GM19239 (cell line): ENCODE measurements at places on chromosomes 1 and 21.

DNA sequence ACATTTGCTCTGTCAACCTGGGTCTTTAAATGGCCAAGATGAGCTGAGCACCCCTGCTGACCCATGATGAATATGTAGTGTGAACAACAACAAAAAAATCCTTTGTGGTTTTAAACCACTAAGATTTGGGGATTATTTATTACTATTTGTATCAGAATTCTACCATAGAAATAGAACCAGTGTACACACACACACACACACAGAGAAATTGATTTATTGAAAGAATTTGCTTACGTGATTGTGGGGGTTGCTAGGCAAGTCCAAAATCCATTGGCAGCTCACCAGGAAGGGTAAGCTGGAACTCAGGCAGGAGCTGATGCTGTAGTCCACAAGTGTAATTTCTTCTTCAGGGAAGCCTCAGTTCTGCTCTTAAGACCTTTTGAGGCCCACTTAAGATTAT, 82.5 kb upstream of the MAP1LC3C start:
- no peak for DNase-seq

- DNase-seq = no peak
Measured at GRCh38 chr1:182698971-182699370, 14.6 kb upstream of the RGS8 start.

GRCh38 chr1:111199881-111200801, at the start of gene DENND2D:
Gene DENND2D, minus strand, starts transcription at chr1:111200646. Its CDS starts 187 bp downstream, at chr1:111200459.
- no peak for DNase-seq

GRCh38 chr1:94083681-94084080, 37.3 kb downstream of the ABCA4 start:
- DNase-seq = no peak

DNA sequence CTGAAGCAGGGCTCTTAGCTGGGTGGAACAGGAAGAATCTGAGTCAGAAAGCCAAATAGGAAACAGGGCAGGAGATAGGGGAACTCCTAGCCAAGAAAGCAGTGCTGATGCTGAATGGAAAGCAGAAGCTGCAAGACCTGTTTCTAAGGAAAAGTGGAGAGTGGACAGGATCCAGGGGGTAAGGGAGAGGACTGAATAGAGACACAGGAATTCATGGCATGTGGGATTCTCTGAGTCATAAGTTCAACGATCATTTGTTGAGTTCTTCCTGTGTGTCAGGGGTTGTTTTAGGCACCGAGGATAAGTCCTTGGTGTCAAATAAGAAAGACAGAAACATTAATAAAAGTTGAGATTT, 153.8 kb upstream of the FGGY start:
- no peak for DNase-seq

DNA sequence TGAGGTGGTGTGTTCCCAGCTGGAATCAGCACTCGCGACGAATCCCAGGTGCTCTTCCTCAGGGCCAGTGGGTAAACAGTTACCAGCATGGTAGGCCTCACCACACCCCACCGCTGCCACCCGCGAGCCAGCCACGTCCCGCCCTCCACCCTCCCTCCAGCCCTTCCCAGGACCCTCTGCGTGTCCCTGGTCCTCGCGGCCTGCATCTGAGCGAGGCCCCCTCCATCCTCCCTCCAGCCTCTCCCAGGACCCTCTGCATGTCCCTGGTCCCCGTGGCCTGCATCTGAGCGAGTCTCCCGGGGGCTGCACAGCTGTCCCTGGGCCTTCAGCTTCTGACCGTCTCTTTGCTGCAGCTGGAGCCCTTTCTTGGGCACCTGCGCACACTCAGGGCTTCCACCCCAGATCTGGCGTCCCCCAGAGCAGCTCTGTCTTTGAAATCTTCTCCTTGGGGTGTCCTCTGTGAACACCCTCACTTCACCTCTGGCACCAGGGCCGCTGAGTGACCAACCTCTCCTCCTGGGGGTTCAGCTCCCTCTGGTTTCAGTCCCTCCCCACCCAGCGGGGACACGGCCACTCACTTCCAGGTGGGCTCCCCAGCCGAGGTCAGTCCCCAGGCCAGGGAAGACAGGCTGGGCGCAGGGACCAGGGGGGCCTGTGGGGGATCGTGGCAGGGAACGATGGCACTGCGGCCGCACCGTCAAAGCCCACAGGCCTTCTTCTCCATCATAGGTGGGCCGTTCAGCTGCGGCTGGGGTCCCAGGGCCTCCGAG, 57.8 kb upstream of the COL6A2 start:
- no peak for DNase-seq

DNA sequence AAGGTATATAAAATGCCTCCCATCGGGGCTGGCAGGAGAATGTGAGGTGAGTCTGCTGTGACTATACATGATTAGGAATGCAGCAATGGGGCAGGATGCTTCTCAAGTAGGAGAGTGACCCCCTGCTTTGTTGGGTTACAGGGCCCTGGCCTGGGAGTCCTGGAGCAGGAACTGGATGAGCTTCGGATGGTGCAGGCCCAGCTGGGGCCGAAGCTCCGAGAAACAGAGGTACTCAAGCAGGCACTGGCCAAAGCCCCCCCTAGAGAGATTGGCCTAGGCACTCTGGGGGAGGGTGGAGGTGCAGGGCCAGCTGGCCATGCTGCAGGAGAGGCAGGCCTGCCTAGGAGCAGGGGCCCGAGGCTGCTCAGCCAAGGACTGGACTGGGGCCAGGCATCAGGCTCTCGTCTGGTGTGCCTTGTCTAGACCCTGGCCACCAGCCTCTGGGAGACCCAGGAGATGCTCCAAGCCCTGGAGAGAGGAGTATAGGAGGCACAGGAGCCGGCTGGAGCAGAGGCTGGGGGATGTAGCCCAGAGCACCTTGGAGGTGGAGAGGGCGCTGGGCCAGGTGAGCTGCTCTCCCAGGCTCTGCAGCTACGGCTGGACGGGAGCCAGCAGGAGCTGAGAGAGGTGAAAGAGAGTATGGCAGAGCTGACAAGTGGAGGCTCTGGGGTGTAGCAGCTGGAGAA, 32.8 kb upstream of the PKP1 start:
- DNase-seq = no peak

- peak; percentile 62 for DNase-seq
Measured at GRCh38 chr21:34887725-34888568, 161.2 kb downstream of the RUNX1 start.

- DNase-seq = no peak
Measured at GRCh38 chr1:3892748-3893147, 7.3 kb downstream of the C1orf174 start.

DNA sequence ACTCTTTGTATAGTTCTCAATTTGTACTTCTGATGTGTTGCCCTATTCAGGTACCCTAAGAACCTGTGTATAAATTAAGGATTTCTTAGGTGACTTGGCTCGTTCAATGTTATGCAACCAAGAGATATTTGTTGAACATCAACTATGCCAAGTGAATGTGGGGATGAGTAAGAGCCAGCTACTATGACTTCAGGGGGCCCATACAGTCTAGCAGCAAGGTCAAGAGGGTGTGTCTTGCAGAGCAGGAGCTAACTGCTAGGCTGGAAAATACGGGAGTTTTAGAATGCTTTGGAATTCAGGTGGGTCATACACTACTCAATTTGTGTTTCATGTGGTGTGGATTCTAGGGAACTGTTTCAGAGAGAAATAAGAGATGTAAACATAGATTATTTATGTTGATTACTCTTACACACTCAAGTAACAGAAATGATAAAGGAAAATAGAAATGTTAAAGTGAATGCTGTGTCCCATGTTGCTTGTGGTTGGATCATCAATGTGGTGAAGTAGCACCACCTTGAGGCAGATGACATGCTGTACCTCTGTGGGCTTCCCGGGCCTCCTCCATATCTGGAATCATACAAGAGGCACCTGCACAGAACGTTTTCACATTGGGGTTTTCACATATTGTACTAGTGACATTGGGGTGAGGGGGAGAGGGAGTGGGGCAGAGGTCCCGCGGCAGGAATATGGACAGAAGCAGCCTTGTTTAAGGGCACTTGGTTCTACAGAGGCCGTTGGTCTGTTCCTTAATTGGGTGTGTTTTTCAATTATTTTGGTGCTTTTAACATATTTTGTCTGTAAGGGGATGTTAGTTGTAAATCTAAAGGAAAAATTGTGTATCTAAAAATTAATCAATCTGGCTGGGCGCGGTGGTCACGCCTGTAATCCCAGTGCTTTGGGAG, 12.4 kb downstream of the ARPC5 start:
- DNase-seq = no peak

DNA sequence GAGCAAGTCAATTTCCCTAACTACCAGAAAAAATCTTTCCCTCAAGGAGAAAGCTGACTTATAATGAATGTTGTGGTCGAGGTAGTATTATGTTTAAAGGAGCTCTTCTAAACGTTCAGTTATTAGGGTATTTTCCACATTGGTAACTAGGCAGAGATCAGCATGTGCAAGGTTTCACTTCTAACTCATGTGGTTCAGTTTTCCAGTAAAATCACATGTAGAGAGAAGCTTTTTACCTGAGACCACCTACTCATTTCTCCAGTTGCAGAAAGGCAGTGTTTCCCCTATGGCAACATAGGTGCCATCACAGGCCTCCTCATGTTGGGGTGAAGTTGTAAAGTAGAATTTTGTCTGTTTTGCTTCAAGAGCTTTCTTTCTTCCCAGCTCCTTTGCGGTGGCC, 23.7 kb downstream of the IL23R start:
- no peak for DNase-seq

GRCh38 chr1:98336472-98337083, 324.9 kb upstream of the SNX7 start:
- DNase-seq = no peak

GRCh38 chr1:248913933-248914332, 7.9 kb downstream of the PGBD2 start:
- DNase-seq = no peak

DNA sequence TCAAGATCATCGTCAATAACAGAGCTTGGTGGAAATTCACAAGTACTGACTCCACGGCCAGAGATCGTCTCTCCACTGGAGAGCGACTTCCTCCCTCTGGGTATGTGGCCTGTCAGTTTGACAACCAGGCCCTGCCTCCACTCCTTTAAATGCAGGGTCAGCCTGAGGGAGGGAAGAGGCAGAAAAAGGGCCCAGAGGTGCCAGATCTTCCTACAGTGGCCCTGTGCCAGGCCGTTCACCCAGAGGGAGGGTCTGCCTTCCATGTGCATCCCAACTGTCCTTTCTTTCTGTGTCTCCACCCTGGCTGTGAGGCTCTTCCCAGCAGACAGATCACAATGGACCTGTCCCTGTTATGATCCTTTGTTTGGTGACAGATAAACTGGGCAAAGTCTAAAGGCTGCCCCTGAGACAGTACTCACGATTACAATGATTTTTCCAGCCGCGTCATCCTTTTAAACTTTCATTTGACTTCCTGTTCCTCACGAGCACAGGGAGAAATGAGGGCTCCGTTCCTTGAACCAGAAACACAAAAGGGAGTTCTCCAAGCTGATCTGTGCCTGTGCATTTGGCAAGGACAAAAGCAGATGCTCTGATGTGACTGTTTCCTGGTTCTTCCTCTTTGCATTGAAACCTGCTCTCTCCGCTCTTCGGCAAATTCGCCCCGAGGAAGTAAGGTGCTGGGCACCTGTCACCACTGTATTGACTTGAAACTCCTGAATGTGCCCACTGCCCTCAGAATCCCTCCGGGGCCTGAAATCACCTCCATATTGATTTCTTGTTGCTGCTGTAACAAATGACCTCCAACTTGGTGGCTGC, 126.7 kb downstream of the PGBD5 start:
- DNase-seq = no peak

GRCh38 chr1:176987016-176987415, 177.5 kb downstream of the ASTN1 start:
- no peak for DNase-seq

DNA sequence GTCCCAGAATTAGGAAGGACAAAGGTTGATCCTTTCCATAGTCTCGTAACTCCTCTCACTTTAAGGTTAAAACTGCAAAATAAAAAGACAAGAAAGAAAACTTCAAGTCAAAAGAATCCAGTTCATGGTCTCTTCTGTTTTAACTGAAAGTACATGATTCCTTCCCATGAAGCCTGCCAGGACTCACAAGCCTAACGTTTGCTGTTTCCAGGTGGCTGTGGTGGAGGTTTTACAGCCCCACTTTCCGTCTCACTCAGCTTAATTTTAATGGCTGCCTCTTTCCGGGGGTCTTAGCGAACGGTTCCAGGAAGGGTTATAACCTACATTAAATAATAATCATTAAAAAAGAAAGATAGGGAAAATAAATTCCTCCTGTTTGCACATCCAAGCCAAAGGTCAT, 136.8 kb upstream of the SPAG17 start:
- no peak for DNase-seq

- no peak for DNase-seq
Measured at GRCh38 chr1:76240316-76240715, 165.8 kb downstream of the ST6GALNAC3 start.

DNA sequence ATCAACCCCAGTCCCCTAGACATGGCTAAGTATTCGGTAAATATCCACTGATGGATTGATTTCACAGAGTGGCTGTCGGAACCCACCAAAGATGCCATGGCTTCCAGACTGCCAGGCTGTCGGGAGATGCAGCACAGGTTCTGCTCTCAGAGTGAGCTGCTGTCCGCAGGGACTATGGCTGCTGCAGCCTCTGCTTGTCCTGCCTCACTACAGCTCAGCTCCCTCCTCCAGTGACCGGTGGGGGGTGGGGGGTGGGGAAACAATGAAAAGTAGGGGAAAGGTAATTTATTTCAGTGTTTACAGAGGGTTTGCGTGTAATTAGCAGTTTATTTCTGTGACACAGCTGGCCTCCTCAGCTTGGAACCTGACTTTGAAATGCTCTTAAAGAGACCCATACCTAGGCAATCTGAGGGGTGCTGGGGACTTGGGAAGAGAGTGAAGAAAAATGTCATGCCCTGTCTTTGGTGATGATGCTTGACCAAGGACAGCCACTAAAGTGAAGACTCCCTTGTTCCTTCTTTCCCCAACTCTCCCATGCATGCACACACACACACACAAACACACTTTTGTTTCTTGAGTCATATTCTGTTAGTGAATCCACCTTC, 109.0 kb downstream of the CACNA1E start:
- DNase-seq = no peak

GRCh38 chr1:145707183-145707867, at the start of gene PDZK1:
Gene PDZK1, minus strand, starts transcription at chr1:145707368. Its CDS starts 19,347 bp downstream, at chr1:145688021.
- no peak for DNase-seq

GRCh38 chr1:91827459-91828321, 58.3 kb downstream of the TGFBR3 start:
- no peak for DNase-seq

- no peak for DNase-seq
Measured at GRCh38 chr1:58618303-58618702, 41.3 kb upstream of the TACSTD2 start.

DNA sequence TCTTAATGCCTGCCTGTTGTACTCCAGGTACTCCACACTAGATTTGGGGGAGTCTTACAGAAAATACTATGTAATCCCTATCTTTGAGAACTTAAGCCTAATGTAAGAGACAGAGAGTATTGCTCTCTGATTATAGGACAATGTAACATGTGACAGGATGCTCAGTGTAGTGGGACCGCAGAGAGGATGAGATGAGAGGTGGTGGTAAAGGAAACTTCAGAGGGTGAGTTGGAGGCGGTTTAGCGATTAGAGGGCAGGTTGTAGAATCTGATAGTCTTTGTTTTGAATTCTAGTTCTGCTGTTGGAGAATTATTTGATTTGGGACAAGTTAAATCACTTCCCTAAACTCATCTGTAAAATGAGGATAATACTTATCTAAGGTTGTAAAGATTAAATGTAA, 5.4 kb downstream of the SOAT1 start:
- no peak for DNase-seq

- DNase-seq = no peak
Measured at GRCh38 chr1:44830900-44831304, 12.2 kb downstream of the PTCH2 start.

GRCh38 chr1:222285526-222285925, 262.4 kb downstream of the HHIPL2 start:
- no peak for DNase-seq

GRCh38 chr1:59900640-59901039, 25.9 kb downstream of the CYP2J2 start:
- no peak for DNase-seq
